Anterior cingulate cortex (tissue), 58 donors: ENCODE measurements at places on chromosomes 4 and X.

GRCh38 chrX:12370497-12370986, 232.3 kb downstream of the FRMPD4 start:
- no peak for DNase-seq

- no peak for DNase-seq
Observed at GRCh38 chr4:149141391-149141790, 674.3 kb downstream of the IQCM start.

GRCh38 chr4:6271701-6272465, 2.2 kb downstream of the WFS1 start:
- DNase-seq = no peak

- DNase-seq = no peak
Observed at GRCh38 chr4:169151671-169152070, 119.1 kb downstream of the SH3RF1 start.

DNA sequence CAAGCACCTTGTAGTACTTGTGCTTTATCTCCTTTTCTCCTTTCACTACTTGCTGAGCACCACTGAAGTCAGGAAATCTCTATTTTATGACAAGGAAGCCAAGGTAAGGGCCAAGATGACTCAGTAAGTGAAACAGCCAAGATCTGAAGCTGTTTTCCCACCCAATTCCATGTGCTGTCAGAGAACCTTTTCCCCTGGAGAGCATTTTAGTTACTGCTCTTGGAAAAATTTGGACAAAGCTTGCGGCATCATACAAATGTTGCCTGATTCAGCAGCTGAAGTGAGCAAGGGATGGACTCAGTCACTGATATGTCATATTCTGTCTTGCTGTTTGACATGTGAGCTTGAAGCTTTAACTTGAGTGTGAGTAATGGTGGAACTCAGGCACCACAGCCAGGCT, 391.4 kb downstream of the RAB28 start:
- no peak for DNase-seq

DNA sequence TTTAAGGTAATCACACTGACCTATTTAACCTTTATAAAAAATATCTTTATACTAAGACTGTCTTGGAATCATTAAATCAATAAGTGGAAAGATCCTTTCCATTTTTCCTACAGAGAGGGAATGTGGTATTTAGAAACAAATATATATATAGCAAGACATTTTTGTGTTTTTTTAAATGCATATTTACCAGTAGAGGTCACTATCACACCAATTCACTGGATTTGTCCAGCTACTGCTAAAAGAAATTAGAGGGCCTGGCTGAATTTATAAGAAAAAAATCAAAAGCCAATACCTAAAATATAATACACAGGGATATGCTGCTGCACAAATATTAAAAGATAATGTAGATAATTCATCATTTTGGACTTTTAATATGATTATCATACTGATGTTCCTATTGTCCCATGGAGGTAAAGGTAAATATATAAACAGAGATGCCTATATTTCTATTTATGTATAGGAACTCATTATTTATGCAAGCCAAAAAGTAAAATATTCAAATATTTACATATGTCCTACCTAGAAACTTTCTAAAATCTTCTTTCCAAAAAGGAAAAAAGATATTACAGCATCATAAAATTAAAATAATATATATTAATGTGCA, 69.5 kb downstream of the PDE5A start:
- no peak for DNase-seq

GRCh38 chr4:101292214-101292613, 55.1 kb downstream of the PPP3CA start:
- DNase-seq = no peak
